ENCODE measurements at places on chromosomes 4 and X.

DNA sequence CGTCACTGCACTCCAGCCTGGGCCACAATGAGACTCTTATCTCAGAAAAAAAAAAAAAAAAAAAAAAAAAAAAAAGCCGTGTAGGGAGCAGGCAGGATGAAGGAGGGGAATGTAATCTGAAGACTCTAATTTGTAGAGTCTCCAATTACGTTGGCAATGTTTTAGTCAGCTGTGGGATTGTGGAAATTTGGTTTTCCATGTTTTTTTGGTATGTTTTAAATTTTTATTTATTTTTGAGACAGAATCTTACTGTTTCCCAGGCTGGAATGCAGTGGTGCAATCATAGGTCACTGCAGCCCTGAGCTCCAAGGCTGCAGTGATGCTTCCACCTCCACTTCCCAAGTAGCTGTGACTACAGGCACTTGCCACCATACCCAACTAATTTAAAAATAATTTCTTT is 56.5 kb downstream of the NSD2 start:
- no peak for DNase-seq

DNA sequence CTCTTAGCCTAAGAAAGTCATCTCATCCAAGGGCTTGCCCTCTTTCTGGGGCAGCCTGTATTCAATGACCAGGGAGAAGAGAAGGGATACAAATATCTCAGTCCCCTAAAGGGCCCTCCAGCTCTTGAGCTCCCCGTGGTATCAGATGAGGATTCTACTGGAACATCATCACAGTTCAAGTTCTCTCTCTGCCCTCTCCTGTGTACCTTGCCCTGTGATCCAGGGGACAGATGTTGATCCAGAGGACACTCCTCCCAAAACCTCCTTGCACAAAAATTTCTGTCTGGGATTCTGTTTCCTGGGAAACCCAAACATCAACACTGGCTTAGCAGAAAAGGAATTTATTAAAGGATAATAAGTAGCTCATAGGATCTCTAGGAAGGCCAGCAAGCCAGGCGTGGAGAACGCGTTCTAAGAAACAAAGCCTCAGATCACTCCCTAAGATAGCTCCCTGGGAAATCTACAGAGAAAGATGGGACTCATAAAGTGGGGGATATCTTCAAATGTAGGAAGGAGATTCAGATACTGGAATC is 296.3 kb upstream of the KLF3 start:
- no peak for DNase-seq

DNA sequence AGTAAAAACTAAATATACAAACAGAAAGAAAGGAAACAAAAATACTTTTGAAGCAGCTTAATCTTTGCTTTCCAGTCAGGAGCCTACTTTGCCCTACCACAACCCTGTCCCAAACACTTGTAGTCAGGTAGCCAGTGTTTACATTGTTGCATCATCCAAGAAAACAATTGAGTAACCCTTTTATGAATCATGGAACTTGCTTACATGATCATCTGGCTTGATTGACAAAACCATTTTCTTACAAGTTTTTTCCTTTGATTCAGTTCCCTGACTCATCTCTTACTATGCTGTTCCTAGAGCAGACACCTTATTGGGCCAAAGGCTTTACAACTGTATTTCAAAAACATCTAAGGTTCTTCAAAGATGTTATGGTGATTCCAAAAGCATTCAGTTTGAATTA is 740.1 kb downstream of the KLHL13 start:
- no peak for DNase-seq

DNA sequence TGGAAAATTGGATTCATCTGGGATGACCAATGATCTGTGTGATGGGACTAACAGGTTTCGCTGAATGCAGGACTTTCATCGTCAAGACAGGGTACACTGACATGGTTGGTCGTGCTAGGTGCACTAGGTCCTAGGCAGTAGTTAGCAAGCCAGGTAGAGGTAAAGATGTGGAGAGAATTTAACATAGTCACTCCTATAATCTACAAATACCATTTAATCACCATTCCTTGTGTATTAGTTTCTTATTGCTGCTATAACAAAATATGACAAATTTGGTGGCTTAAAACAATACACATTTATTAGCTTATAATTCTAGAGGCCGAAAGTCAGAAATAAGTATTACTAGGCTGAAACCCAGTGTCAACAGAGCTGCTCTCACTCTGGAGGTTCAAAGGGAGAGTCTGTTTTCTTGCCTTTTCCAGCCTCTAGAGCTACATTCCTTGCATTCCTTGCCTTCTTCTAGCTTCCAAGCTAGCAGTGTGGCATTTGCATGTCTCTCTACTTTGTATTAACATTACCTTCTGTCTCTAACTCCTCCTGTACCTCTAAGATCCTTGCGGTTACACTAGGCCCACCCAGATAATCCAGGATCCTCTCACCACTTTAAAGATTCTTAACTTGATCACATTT is 98.7 kb upstream of the GRIA3 start:
- no peak for DNase-seq

DNA sequence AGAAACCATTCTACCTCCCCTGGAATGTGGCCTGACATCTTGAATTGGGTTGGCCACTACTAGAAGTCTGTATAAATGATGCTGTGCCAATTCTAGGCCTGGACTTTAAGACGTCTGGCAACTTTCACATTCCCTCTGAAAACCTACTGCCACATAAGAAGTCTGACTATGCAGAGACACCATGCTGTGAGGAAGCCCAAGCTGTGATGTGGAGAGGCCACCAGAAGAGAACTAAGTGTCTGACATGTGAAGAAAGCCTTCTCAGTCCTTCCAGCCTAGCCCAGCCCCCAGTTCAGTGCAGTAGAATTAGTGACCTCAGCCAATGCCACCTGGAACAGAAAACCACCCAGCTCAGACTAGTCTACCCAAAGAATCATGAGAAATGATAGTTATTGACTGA is 24.2 kb upstream of the FAM9C start:
- DNase-seq = no peak

GRCh38 chrX:68681443-68681941 is 34.0 kb downstream of the STARD8 start:
- DNase-seq = no peak

DNA sequence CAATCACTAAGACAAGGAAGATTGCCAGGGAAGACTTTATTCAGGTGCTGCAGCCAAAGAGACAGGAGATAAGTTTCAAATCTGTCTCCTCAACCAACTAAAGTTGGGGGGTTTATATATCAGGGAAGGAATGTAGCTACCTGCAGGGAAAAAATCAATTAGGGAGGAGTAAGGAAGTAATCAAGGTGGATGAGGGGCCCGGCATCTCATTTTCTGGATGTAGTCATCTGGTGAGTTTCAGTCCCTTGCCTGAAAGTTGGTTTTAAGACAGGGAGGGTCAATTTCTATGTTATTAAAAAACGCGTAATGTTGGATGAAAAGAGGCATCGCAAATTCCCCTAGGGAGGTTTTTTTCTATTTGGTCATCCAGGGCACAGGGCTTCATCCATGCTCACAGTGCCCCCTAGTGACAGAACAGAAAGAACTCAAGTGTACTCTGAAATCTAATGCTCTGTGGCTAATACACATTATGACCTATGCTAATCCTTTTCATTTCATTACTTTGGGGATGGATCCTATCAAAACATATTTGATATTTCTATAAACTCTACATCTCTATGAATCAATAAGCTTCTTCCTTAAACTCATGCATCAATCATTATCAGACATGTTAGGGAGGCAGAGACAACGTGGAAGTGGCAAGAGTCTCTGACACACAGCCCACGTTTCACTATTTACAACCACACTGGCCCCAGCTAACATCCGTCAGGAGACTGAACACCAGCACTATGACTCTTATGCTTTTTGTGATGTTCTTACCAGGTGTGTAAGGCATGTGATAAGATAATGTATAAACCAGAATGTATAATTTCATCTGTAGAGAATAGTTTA is 1577.0 kb upstream of the TENM3 start:
- no peak for DNase-seq

- no peak for DNase-seq
Measured at GRCh38 chr4:152501846-152502536, 33.9 kb downstream of the FBXW7 start.

- DNase-seq = no peak
Measured at GRCh38 chrX:19698122-19698521, 182.8 kb upstream of the MAP3K15 start.

DNA sequence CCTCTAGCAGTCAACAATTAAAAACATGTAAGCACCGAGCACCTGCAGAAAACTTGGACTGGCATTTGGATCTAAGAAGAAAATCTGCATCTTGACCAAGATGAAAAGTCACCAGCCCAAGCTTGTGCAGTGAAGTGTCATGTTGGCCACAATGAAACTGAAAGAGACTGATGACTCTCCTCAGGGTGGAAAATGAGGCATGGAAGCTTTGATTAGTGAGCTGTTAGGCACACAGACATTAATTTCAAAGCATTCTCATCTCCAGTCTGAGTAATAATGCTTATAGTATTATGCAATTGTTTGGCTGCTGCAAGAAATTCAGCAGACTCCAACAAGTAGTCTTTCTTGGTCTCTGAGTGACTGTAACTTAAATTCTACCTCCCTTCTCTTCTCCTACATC is 150.1 kb downstream of the AR start:
- DNase-seq = no peak

DNA sequence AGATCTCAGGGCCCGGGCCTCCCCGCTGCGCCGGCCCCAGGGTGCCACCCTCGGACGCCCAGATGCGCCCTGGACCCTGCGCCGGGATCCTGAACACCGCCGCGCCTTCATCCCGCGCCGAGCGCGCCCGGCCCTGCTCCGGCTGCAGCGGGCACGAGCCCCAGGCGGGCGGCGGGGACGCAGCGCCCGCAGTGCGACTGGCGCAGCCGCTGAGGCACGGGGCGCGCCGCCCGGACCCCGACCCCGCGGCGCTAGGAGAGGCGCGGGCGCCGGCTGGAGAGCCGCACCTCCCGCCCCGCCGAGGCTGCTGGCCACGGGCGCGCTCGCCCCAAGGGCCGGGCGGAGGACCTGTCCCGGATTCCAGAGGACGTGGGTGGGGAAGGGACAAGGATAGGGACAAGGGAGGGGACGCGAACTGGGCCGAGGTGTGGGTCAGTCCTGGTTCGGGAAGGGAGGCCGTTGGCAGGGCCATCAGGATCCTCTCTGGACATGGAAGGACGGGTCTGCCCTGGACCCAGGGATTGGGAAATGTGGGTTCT is 1.1 kb downstream of the ZFYVE28 start:
- DNase-seq = no peak

GRCh38 chr4:17517664-17518063 is 2.7 kb downstream of the CLRN2 start:
- no peak for DNase-seq

GRCh38 chr4:26822546-26822945 is 38.1 kb upstream of the STIM2 start:
- DNase-seq = peak; percentile 43

DNA sequence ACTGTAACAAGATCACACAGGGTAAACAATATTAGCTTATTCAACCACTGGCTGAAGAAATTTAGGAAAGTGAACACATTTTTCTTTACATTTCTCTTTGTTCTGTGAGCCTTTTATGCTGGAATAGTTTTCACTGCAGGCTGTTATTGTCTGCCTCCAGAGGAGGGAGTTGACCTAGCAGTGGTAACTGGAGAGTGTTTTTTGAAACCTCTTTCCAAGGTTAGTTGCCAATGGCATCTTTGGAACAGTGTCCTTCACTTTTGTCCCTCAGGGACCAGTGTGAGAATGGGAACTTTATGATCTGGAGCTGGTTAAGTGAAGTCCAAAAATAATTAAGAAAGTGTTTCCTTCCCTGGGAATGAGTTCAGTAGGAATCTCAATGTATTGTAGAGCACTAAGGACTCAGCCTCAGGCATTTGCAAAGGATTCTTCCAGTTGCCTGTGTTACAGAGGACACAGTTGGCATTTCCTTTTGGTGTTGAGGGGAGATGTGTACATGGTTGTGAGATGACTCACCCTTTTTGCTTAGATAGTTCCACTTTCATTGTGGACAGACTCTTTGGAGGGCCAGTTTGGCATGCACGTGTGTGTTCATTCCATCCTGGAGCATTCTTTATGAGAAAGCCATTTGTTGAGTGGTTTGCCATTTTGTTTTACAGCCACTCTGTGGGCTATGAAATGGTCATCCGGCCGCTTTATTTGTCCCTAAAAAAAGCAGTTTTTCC is 61.3 kb downstream of the AR start:
- no peak for DNase-seq

GRCh38 chr4:69832326-69833030 is 27.5 kb downstream of the SULT1E1 start:
- DNase-seq = no peak

- no peak for DNase-seq
Measured at GRCh38 chr4:81436096-81436495, 35.6 kb downstream of the RASGEF1B start.

DNA sequence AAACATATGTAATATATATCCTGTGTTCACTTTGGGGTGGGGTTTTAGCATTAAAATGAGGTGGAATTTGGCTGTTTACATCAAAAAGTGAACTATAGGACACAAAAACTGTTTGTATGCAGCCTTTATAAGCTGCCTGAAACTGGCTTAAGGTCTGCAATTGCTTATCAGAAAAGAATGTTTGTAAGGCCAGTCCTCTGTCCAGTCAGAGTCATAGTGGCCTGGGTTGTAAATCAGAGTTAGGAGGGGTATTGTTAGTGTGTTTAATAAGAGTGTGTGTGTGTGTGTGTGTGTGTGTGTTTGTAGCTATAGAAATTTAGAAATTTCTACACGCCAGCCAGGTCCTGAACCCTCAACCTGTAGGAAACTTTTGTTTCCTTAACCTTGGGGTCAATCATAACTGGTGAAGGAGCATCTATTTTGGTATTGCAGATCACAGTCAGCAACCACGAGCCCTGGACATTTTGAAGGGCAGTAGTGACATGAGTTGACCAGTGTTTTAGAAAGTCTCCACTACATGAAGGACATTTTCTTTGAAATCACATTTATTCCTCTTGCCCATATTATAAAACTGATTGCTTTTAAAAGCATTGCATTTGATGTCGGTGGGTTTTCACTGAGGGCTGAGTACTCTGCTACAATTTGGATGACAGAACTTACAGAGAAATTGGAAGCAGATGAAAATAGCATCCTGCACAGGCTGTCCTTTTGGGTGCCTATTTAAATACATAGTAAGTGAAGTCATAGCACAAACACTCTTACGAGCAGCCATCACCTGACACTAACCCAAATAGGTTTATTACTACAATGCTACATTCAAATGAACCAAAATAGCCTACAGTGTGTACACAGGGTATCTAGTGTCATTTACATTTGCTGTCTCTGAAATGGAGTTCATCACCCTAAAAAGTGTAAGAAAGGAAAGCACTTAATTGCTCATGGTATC is 11.2 kb upstream of the TMEM154 start:
- DNase-seq = no peak

DNA sequence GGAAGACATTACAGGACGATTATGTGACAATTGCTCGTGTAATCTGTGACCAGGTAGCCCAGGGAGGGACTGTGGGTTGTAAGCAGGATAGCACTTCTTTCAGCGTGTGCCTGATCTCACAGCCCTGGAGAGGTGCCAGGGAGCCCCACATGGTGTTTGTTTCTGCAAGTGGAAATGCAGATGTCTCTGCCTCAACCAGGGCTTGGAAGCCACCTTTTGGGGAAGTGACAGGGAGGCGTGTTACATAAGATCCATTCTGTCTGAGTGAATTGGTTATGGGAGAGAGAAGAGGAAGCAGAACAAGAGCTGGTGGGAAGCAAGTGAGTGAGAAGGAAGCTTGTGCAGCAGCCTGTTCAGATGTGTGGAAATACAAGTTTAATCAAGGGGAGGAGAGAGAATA is 104.5 kb upstream of the GATB start:
- DNase-seq = no peak

GRCh38 chrX:1536712-1537030 is 314 bp downstream of the P2RY8 start:
- no peak for DNase-seq
